ENCODE measurements at places on chromosomes 2 and 18.

GRCh38 chr2:184599054-184599871 is 934 bp downstream of the ZNF804A start:
- no peak for DNase-seq

- no peak for DNase-seq
Measured at GRCh38 chr2:17227856-17228255, 290.4 kb downstream of the RAD51AP2 start.

GRCh38 chr18:63302636-63303405 is 16.7 kb downstream of the BCL2 start:
- no peak for DNase-seq

DNA sequence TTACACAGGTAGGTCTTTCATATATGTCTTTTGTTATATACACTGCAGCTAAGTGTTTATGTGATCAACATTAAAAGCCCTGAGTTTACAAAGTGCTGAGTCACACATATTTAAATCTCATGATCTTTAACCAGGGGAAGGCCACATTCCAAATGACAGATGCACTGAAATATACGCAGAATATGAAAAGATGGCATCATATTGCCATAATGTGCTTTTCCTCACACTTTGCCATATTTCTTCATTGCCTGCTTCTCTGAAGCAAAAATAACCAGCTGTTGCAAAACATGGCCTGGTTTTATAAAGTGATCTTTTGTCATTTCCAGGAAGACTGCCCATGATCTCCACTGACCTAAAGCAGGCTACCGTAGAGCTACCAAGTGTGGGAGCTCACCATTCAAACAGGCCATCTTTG is 93.5 kb upstream of the MAPRE2 start:
- DNase-seq = no peak

- DNase-seq = no peak
Measured at GRCh38 chr2:138703242-138703641, 76.9 kb downstream of the NXPH2 start.

DNA sequence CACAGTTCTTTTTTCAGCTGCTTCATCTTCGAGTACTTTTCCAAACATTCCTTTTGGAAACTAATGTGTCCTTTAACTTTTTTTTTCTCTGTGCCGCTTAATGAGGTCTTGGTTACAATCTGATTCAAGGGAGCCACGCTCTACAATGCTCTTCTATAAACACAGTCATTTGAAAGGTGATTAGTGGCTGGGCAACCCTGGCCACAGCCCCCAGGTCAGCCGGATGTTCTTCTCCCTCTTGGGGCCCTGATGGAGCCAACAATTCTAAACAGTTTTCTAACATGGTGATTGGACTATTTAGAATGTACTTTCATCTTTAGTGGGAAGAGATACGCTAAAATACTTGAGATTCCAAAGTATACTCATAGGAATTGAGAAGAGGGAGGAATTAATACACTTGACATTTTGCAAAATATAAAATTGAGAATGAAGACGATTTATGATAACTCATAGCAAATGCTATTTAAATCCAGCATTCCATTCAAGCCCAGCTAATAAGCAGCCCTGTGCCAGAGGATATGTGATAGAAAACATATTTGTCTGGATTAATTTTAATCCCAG is 83.7 kb upstream of the MBOAT2 start:
- DNase-seq = no peak

DNA sequence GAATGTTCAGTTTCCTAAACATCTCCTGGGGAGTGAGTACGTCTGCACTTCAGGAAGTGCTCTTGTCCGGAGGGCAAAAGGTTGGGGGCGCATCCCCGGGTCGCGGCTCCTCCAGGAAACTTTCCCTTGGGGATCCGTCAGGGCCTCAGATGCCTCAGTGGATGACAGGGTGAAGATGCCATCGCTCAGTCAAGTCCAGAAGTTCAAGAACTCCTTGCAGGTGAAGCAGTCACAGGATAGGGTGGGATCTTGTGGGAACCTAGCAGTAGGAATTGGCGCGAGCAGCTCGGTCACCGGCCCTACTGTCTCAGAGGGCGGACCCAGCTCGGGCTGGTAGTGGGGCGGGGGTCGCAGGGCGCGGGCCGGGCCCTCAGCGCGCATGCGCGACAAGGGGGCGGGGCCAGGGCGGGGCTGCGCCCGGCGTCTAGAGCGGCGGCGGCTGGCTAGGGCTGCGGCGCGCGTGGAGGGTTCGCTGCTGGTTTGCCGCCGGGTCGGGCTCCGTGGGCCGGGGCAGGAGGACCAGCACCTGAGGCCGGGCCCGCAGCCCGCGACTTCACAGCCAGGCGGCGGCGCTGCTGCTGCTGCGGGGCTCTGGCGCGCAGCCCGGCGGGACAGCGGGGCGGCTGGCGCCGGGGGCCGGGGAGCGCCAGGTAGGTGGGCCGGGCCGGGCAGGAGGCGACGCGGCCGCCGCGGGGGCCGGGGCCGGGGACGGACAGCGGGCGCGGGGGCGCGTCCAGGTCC is at the start of gene INPP4A:
INPP4A (plus strand) TSS at position 423 of the 741 bp plus-strand sequence. CDS start 75,191 bp downstream, outside the sequence.
- peak; percentile 89 for DNase-seq

- no peak for DNase-seq
Measured at GRCh38 chr2:204353823-204354222, 191.5 kb upstream of the PARD3B start.

DNA sequence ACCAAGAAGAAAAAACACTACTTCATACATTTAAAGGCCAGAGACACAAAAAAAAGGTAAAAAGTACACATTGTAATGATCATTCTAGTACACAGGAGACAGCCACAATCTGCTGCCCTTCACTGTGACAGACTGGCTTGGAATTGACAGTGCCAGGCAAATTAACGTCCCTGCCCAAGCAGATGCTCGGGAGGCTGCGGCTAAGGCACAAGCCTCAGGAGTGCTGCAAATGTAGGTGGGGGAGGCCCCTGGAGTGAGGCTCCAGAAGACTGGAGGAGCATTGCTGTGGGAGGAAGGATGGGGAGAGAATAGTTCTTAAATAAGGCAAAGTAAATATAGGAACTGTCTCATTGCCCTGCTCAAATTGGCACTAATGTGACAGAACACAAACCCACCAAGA is 18.6 kb downstream of the ERCC3 start:
- DNase-seq = no peak

DNA sequence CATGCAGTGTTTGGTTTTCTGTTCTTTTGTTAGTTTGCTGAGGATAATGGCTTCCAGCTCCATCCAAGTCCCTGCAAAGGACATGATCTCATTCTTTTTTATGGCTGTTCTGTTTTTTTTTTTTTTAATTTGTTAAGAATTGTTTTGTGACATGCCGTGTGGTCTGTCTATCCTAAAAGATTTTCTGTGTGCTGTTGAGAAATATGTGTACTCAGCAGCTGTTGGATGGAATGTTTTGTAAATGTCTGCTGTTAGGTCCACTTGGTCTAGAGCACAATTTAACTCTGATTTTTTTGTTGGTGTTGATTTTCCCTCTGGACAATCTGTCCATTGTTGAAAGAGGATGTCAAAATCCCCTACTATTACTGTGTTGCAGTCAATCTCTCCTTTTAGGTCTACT is 80.4 kb upstream of the WDR75 start:
- no peak for DNase-seq

DNA sequence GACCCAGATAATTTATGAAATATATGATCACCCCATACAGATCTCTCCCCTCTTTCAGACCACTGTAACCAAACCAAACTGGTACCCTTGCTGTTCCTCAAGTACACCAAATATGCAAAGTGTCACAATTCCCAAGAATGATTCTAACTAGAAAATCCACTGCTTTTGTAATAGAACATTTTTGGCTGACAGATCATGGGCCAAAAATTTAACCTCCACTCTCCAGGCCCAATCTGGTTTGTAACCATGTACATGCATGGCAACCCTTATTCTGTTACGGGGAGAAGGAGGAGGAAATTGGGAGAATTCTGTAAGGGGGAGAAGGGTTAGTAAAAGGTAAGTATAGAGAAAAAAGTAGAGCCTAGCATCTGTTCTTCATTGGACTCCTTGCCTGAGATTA is 62.0 kb downstream of the IKZF2 start:
- DNase-seq = no peak

DNA sequence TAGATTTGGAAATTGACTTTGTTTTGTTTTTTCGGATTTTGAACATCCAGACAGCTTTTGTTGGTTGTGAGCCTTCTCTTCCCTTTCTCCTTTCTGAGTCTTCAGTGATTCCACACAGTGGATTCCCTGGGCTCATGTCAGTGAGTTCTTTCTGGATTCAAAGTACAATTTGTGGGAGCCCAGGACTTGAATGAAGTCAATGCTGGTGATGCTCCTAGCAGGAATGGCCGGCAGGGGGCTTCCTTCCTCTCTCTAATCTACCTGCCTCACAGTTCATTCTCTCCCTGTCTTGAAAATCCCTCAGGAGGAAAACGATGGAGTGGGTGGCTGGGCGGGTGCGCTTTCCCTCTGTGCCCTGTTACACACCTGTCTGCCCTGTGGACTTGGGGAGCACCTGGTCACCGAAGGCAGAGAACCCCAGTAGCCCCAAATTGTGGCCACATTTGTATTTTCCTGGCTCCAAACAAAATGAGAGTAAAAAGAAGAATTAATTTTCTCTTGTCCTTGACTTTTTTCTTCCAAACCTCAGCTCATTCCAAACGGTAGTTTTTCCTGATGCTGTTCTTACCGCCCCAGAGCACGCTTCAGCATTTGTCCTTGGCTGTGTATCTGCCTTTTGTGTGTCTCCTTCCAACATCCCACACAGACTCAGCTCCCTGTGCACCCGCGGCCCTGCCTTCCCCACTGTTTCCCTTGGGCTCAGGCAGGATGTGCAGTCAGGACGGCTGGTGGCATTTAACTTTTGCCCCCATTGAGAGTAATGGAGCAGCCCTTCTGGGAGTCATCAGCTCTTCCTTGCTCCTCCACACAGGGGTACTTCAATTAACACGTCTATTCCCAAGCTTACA is 86.6 kb downstream of the MARCO start:
- DNase-seq = no peak

DNA sequence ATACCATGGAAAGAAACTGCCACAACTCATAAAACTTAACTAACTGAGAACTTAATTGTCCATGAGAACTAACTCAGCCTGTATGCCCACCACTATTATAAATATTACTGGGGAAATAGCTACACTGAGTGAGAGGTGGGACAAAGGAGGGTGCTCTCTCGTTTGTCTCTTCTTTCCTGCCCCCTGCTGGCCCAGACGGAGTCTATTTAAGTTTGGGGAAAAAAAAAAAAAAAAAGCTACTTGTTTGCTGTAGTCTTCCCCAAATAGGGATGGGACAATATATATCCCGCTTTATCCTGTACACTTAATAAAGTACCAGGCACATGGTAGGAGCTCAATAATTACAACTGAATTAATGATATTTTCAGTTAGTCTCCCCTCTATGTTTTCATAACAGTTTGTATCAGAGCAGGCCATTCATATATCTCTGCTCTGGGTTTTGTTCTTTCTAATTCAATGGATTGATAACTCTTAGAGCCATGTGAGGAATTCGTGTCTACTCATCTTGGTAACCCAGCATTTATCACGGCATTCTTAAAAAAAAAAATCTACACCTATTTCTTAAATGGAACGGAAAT is 647.6 kb upstream of the PKDCC start:
- no peak for DNase-seq

GRCh38 chr18:24273596-24273995 is 124.0 kb downstream of the OSBPL1A start:
- no peak for DNase-seq

GRCh38 chr2:69720404-69720803 is 21.5 kb upstream of the ANXA4 start:
- no peak for DNase-seq

DNA sequence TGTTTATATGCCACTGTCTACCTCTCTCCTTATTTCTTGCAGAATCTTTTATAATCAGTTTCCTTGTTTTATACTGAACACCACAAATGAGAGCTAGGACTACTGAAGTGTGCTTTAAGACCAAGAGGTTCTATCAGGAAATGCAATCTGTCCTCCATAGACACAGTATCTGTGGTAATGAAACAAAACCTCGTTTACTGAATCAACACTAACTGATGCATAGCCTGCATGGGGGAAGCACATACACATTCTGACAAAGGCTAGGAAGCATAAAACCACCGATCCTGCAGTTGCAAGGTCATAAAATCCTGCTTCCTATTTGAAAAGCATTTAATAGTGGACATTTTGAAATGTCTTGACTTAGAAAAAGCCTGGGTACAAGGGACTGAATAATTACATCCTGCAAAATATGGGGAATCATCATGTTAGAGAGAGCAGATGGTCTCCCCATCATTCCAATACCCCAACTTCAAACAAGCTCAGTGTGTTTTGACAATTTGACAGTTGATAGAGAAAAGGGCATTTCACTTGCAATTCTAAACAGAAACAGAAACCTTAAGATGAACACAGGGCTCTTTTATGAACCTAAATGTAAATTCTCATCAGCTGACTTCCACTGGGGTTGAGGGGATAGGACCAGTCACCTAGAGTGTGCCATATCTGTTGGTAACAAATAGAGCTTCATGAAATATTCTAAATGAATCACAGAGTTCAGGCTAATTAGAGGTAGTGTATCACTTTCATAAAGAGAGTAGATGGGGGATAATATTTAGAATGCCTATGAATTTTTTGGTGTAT is 1845.6 kb upstream of the PIK3C3 start:
- DNase-seq = no peak

- DNase-seq = peak; percentile 69
Measured at GRCh38 chr2:144402251-144402650, 117.7 kb downstream of the ZEB2 start.

DNA sequence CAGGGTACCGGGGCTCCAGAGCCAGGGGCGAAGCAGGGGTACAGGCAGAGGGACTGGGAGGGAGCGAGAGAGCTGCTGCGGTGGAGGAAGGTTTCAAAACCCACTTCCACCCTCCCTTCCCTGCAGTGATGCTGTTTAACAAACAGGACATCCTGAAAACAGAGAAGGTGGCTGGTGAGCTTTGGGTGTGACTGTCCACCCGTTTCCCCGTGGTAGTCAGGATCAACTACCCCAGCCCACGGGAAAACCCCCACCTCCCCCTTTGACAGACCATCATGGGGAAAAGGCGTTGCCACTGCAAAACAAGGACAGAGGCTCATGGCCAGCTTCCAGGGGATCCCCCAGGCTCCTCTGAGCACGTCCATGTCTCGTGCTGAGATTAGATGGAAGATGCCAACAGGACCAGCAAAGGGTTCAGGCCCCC is 12.9 kb downstream of the TMEM185B start:
- DNase-seq = no peak

GRCh38 chr18:77203851-77204250 is 45.8 kb upstream of the GALR1 start:
- no peak for DNase-seq

- no peak for DNase-seq
Measured at GRCh38 chr2:11754700-11755015, 8.2 kb downstream of the LPIN1 start.

DNA sequence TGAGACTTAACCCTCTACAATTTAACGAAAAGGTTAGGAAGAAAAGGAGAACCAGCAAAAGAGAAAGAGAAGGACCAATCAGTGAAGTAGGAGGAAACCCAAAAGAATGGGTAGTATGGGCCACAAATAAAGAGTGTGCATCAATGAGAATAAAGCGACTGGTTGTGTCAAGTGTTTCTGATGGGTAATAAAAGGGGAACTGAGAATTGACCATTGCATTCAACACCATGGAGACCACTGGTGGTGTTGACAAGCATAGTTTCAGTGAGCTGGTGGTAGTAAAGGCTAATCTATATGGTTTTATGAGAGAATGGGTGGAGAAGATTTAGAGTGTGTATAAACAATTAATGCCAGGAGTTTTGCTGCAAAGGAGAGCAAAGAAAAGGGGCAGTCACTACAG is 75.4 kb downstream of the CSRNP3 start:
- DNase-seq = no peak

- DNase-seq = no peak
Measured at GRCh38 chr2:101076581-101076980, 74.5 kb downstream of the RPL31 start.
